ENCODE measurements at places on chromosomes 16 and 17.
A peak's percentile ranks its signal among the peaks of the same experiment; 100 is the strongest.

- peak; percentile 65 for DNase-seq
Observed at GRCh38 chr17:28950017-28950751, 1.1 kb downstream of the PHF12 start.

DNA sequence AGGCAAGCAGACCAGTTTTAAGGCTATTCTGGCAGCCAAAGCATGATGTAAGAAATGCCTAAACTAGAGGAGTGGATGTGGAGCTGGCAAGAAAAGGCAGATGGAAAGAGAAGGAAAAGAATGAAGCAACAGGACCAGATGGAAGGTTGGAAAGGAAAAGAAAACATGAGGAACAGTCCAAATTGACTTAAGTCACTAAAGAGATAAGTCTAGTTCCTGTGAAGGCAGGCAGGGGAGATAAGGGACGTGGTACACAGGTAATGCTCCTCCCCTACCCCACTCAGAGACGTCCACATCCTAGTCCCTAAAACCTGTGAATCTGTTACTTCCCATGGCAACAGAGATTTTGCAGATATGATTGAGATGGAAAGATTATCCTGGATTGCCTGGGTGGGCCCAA lies 43.5 kb downstream of the TEX2 start:
- no peak for DNase-seq

- no peak for DNase-seq
Observed at GRCh38 chr16:70494202-70494770, 29.1 kb downstream of the COG4 start.

DNA sequence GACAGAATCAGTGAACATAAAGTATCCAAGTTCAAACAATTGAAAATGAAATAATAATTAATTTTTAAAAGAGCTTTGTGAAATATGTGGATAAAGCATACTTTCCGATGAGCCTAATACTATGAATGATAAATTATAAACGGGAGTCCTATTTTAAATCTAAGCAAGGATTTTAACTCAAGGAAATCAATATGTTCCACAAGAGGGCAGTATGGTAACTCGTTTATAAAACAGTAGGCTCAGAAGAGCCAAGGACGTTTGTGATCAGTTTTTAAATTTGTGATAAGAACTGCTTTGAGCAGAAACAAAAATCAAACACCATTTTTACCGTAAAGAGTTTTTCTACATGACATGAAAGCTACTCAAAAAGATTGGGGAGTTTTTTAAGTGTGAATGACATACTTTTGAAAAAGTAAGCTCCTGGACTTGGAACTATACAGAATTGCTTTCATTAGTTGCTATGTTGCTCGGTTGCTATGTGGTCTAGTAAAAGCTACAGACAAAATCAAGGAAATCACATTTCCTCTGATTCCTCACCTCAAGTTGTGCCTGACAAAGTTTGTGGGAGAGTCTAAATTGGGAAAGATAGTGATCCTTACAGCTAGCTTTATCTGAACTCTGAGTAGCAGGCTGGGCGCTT lies 11.8 kb upstream of the TEKT1 start:
- DNase-seq = peak; percentile 43

- peak; percentile 57 for DNase-seq
Observed at GRCh38 chr16:70577256-70577698, 53.7 kb downstream of the SF3B3 start.

DNA sequence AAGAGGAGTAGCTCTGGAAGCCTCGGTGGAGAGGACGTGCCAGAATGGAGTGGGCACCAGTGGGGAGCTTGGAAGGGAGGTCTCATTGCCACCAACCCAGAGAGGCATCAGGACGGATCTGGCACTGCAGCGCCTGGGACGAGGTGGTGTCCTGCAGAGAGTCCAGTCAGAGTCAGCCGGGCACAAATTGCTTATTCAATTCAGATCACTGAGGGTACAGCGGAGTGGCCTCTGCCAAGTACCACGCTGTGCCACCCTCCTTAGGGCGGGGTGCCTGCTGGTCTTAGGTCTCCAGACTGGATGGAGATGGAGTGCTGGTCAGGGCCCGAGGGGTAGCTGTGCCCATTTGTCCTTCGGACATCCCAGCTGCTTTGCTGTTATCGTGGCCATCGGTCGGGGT lies 18.9 kb upstream of the SPPL2C start:
- DNase-seq = no peak

GRCh38 chr17:77441130-77441920 lies 300.6 kb downstream of the SEC14L1 start:
- no peak for DNase-seq

- no peak for DNase-seq
Observed at GRCh38 chr16:24409045-24409444, 130.3 kb upstream of the RBBP6 start.

GRCh38 chr16:6081320-6081976 lies 983.9 kb upstream of the EEF2KMT start:
- peak; percentile 9 for DNase-seq

DNA sequence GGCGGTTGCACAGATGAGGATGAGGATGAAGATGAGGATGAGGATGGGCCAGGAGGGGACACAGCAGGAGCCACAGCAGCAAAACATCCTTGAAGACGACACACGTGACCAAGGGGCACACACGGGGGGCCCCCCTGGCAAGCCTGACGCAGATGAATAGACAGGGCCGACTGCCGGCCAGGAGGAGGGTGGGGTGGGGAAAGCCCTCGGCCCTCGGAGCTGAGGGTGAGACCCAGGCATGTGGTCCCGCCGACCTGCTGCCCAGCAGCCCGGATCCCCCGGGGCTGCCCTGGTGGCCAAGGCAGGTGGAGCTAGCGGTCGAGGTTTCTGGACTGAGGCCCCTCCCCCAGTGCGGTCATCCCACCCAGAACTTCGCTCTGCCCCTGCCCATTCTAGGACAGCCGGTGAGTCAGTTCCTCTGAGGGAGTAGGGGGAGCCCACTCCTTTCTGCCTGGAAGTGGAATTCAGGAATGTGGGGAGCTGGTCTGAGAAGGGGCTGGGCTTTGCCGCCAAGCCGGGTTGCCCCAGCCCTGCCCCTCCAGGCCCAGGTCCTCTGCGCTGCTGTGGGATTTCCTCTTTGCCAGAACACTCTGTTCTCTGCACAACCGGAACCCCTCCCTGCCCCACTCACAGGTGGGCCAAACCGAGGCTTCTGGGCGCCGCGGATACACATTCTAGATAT lies 9.9 kb downstream of the CYGB start:
- peak; percentile 68 for DNase-seq

DNA sequence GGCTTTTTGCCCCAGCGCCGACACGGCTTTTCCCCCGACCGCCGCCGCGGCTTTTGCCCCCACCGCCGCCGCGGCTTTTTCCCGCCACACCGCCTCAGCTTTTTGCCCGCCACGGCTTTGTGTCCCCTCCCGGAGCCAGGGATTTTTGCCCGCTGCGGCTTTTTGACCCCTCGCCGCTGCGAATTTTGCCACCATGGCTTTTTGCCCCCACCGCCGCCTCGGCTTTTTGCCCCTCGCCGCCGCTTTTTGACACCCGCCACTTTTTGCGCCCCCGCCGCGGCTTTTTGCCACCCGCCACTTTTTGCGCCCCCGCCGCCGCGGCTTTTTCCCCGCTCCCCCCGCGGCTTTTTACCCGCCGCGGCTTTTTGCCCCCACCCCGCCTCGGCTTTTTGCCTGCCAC lies 1342.5 kb downstream of the TP53TG3F start:
- DNase-seq = no peak

DNA sequence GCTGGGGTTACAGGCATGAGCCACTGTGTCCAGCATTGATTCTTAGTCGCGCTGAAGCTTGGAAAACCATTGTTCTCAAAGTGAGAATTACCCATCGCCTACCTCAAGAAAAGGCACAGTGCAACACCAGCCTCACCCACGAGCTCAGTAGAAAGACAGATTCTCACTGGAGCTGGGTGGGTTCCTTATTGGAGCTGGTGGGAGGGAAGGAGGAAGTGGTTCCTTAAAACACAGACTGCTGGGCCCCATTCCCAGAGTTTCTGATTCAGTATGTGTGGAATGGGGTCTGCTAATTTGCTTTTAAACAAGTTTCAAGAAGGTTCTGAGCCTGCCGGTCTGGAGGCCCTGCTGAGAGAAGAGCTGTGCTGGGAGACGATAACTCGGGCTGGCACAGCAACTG lies 264.7 kb downstream of the ENGASE start:
- no peak for DNase-seq

- peak; percentile 43 for DNase-seq
Observed at GRCh38 chr16:83901101-83901500, 2.2 kb downstream of the MLYCD start.

DNA sequence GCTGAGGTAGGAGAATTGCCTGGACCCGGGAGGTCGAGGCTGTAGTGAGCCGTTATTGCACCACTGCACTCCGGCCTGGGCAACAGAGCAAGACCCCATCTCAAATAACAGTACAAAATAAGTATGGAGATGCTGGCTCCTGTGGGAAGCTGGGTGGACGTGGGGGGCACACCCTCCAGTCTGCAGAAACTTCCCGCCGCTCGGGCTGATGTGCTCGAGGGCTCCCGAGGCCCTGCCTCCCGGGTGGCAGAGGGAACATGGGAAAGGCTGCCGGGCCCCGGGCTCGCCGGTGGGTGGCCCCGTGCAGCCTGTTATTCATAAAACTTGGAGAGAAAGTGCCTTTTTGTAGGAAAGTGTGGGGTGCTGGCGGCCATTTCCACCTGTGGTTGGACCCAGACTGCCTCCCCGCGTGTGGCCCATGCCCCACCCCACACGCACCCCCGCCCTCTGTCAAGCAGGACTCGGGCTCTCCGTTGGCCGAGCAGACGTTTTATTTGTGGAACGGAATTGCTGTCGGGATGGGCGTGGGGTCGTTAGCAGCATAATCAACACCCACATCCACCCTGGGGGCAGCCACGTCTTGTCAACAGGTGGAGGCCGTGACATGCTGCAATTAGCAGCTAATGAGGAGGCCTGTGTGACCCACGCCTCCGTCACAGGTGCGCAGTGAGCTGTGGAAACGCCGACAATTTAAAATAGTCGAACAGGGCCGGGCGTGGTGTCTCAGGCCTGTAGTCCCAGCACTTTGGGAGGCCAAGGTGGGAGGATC lies 7.4 kb upstream of the CIAO3 start:
- no peak for DNase-seq

- DNase-seq = no peak
Observed at GRCh38 chr16:75732871-75733270, 6.6 kb upstream of the CPHXL start.

- peak; percentile 85 for DNase-seq
Observed at GRCh38 chr16:12062343-12063003, 85.9 kb downstream of the SNX29 start.

GRCh38 chr16:49857423-49858181 lies 1.7 kb upstream of the ZNF423 start:
- DNase-seq = peak; percentile 68

DNA sequence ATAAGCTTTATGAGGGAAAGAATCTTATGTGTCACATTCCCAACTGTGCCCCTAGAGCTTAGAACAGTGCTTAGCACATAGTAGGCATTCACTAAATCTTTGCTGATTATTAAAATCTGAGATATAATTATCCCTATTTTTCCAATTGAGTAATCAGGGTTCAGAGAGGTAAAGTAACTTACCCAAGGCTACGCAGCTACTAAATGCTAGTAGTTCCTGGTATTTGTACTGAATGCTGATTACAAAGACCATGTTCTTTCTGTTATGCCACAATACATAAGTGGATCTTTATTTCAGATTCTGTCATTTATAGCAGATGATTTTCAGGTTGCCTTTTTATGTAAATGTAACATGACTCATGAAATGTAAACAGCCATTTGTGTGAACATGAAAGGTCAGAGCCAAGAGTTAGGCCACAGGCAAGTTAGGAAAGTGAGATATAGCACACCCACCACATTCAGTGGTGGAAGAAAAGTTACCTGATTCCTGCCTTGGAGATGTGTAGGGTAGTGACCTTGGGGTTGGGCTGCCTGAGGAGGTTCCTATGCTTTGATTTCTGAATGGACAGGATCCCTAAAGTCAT lies 77.2 kb downstream of the FTO start:
- DNase-seq = no peak

- DNase-seq = no peak
Observed at GRCh38 chr16:24308200-24308599, 52.1 kb downstream of the CACNG3 start.

DNA sequence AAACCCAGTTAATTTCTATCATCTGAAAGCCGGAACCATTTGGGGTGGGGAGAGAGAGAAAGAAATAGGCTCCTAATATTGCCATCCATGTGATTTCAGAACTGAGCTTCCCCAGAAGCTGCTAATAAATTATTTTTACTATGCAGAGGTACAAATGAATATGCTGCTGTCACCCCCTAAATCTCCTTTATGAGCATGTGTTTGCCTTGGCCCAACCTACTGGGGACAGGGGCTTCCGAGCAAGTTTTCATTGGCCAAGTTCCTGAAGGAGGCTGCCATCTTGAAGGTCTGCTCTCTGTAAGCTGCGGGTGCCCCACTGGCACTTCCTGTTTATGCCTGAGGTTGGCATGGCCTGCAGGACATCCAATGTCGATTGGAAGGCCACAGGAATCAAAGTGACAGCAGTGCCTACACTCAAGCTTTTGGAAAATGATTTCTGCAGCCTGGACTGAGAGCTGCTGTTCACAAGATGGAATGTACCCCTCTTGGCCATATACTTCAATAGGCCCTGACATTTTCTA lies 194.7 kb downstream of the XYLT1 start:
- DNase-seq = no peak

DNA sequence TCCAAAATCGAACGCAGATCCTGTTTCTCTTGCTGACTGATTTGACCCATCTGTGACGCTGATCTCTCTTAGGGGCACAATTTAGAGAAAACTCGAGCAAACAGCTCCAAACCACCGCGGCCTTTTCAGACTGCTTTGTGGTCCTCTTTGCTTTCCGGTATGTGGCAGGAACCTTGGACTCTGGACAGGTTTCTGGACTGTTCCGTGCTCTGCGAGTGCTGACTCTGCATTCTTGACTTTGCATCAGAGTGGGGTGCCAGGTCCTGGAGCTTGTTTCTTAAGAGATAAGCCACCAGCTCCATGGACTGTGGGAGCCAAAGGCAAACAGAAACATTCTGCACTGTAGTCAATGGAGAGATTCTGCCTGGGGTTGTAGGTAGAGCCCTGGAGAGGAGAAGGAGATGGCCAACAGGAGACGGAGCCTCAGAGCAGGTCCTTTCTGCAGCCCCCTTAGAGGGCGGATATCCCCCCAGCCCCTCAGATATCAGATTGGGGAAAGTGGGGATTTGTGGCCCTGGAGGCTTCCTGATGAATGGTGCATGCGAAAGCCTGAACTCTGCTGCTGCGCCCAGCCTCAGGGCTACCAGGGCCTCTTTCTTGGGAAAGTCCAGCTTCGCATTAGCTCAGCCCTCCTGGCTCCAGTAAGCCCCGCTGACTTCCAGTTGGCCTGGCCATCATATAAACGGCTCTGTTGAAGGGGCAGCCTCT lies 65.6 kb downstream of the WIPI1 start:
- DNase-seq = no peak

GRCh38 chr17:82110298-82110697 lies 12.3 kb upstream of the FASN start:
- DNase-seq = no peak
